ENCODE measurements at places on chromosomes 16 and 17. TPM values are rescaled to one million over a fixed set of nuclear protein-coding genes. Genes with fewer than 3 reads are reported as not detected.

Gene MYCBPAP
- 4.6 TPM for total RNA-seq

Gene CFAP97D1
- 0.12 TPM for total RNA-seq

DNA sequence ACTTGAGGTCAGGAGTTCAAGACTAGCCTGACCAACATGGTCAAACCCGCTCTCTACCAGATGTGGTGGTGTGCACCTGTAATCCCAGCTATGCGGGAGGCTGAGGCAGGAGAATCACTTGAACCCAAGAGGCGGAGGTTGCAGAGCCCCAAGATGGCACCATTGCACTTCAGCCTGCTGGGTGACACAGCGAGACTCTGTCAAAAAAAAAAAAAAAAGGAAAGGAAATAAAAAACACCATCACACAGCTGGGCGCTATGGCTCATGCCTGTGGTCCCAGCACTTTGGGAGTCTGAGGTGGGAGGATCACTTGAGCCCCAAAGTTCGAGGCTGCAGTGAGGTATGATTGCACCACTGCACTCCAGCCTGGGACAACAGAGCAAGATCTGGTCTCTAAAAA, 13.3 kb upstream of the SBK1 start:
- no peaks in the 10 kb centered on the region for H3K4me1 ChIP-seq
- peaks cover 9% of the 10 kb centered on the region for H3K27me3 ChIP-seq
- H3K4me3 ChIP-seq = no peak overlapping the region
- no peaks in the 10 kb centered on the region for H3K36me3 ChIP-seq
- H3K27ac ChIP-seq = no peak overlapping the region
- no peak for DNase-seq

DNA sequence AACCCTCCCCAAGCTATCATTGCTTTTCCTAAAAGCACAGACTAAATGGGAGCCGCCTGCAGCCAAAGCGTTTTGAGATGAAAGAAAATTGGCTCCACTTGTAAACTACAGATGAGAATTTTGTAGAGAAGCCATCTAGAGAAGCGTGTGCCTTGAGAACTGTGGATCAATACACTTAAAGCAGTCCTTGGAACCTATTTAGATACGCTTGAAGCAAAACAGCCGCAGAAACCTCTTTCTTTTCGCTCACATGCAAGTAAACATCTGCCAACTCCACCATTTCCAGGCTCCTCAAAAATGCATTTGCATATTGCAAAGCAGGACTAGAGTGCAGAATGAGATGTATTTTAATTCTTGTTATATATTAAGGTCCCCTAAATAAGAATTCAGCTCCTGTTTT, 13.1 kb downstream of the KIAA0513 start:
- no peak overlapping the region for H3K4me3 ChIP-seq
- no peaks in the 10 kb centered on the region for H3K36me3 ChIP-seq
- H3K27me3 ChIP-seq = no peaks in the 10 kb centered on the region
- H3K4me1 ChIP-seq = no peaks in the 10 kb centered on the region
- H3K27ac ChIP-seq = no peak overlapping the region

Data from GM23338 (cell line).